ENCODE measurements at places on chromosomes 6 and 20.

GRCh38 chr20:13149371-13150105 lies 71.5 kb upstream of the ISM1 start:
- DNase-seq = no peak

GRCh38 chr6:148898376-148899014 lies 151.7 kb downstream of the UST start:
- DNase-seq = no peak

GRCh38 chr20:432208-432607 lies 24.1 kb downstream of the RBCK1 start:
- no peak for DNase-seq

- no peak for DNase-seq
Observed at GRCh38 chr6:14118446-14118845, 874 bp downstream of the CD83 start.

- no peak for DNase-seq
Observed at GRCh38 chr20:3705970-3706739, 6.2 kb downstream of the SIGLEC1 start.
